Germinal center (tissue), 1 donor: ENCODE measurements at places on chromosomes 2 and 18.

DNA sequence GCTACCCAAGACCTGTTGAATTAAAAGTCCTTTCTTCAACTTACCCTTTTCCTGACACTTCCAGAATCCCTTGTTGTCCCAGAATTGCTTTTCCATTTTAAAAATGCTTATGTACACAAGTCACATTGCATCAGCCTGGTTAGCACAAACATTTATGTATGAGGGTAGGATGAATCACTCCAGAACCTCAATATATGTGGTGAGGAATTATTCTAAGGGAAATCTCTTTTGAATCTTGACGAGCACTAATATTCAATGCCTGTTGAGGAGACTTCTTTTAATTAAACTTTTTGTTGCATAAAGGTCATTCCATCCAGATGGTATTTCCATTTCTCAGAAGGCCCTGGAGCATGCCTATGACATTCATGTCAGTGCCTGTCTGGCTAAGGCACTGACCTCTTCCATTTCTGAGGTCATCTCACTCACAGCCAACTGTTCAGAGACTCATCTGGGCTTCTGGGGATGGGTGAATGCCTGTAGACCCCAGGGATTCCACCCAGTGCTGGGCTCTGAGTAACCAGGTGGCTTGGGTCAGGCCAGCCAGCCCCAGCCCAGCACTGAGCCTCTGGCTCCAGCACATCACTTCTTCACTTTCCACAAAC, 28.2 kb downstream of the ACMSD start:
- no peak for DNase-seq

DNA sequence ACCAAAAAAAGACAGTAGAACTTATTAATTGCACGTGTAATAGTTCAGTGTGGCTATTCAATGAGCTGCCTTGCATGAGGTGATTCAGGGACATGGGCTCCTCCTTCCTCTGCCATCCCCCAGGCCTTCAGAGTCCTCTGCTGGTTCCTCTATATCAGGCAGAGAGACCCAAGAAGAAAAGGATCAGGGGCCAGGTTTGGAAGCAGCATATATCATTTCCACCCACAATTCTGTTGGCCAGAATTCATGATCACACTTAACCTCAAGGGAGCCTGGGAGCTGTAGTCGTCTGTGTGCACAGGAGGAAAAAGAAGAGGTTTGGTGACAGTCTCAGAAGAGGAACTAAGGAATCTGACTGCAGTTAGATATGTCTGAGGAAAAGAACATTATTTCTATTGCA, 114.0 kb upstream of the GLS start:
- DNase-seq: no peak

DNA sequence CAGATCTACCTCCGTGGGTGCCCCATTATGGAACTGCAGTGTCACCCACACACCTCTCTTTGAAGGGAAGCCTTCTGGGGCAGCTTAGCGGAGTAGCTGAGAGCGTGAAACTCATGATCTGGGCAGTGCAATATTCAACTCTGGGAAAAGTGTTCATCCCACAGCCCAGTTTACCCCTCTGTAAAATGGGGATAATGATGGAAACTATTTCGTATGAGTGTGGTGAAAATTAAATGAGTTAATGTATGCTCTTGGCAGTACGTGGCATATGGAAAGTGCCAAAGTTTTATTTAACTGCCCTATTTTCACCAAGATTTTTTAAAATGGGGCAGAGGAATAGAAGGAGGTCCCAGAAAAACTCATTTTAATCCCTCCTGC, 11.5 kb downstream of the EVX2 start:
- DNase-seq: no peak

GRCh38 chr2:112003576-112004252, 51.4 kb upstream of the TMEM87B start:
- DNase-seq: no peak

DNA sequence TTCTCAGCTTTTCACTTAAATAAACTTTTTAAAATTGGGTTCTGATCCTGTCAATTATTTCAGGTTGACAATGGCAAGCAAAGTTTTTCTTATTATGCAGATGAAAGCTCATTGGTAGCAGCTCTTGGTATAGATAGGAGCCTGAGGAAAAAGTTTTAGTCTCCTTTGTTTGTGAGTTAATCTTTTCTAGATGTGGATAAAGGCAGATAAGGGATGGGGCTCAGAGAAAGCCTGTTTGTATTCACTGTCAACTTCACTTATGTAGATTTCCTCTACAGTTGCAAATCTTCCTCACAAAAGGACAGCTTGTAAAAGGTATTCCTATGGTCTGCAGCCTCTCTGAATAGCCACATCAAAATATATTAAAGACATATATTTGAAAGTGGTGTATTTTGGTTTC, 224.5 kb upstream of the SPOPL start:
- DNase-seq: no peak

DNA sequence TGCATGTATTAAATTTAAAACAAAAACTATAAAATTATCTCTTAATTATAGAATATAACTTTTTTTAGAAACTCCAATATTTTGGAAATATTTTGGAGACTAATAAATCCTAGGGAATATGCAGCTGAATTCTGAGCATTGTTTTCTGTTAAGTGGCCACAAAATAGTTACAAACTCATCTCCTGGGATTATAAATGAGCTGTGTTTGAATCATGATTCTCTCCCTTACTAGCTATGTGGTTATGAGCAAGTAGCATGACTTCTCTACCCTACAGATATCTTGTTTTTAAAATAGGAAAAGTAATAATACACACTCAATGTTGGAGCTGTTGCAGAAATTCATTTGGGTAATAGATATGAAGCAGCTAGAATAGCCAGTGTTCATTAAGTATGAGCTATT, 137.9 kb upstream of the ITGA4 start:
- no peak for DNase-seq

GRCh38 chr2:98935777-98936352, at the start of gene CRACDL:
Gene CRACDL (minus strand): TSS chr2:98936225. CDS start chr2:98846800, 89,425 bp downstream.
- no peak for DNase-seq

GRCh38 chr2:180621941-180622918, 358.2 kb upstream of the UBE2E3 start:
- no peak for DNase-seq

DNA sequence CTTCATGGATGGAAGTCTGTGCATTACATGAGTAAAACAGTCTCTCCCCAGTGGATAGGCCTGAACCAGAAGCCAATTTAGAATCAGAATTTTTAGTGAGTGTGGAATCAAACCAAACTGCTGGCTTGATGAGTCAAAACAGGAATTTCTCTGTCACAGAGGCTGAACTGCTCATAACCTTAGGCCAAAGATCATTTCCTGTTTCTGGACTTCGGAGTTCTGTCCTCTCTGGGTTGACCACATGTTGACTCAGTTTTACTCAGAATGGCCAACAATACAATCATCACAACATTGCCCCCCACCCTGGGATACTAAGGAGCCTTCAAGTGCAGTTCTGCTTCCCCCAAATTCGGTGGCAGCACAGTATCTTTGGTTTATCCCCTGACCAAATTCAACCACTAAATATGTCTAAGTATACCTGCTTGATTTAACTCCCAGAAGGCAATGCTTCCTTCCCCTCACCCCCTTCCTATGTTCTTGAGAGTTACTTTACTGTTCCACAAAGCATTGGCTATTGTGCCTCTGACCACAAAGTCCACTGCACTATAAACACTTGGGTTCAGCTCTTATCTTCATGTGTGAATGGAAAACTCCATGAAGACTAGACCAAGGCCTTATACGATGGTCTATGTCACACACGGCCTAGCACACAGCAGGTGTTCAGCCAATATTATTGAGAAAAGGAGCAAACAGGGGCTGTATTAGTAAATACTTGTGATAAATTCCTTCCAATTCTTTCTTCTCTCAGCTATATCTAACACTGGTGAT, 67.8 kb downstream of the NXPH2 start:
- no peak for DNase-seq

- DNase-seq: no peak
These were observed 12.0 kb upstream of the GCC2 start for GRCh38 chr2:108436976-108437375.

GRCh38 chr2:17689010-17689409, 64.6 kb downstream of the SMC6 start:
- DNase-seq: no peak

- peak; percentile 63 for DNase-seq
These were observed 38.6 kb downstream of the SNED1 start for GRCh38 chr2:241036964-241037421.

- DNase-seq: no peak
These were observed 36.6 kb downstream of the ZAP70 start for GRCh38 chr2:97750017-97750416.

DNA sequence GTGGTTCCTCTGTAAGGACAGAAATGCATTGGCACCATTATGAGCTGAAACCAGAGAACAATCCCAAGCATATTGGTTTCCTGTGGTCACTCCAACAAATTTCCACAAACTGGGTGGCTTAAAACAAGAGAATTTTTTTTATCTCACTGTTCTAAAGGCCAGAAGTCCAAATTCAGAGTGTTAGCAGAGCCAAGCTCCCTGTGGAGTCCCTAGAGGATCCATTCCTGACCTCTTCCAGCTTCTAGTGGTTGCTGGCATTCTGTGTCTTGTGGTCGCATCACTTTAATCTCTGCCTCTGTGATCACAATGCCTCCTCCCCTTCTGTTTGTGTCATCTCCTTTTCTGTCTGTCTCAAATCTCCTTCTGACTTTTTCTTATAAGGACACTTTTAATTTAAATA, 380.3 kb downstream of the NYAP2 start:
- DNase-seq: no peak

DNA sequence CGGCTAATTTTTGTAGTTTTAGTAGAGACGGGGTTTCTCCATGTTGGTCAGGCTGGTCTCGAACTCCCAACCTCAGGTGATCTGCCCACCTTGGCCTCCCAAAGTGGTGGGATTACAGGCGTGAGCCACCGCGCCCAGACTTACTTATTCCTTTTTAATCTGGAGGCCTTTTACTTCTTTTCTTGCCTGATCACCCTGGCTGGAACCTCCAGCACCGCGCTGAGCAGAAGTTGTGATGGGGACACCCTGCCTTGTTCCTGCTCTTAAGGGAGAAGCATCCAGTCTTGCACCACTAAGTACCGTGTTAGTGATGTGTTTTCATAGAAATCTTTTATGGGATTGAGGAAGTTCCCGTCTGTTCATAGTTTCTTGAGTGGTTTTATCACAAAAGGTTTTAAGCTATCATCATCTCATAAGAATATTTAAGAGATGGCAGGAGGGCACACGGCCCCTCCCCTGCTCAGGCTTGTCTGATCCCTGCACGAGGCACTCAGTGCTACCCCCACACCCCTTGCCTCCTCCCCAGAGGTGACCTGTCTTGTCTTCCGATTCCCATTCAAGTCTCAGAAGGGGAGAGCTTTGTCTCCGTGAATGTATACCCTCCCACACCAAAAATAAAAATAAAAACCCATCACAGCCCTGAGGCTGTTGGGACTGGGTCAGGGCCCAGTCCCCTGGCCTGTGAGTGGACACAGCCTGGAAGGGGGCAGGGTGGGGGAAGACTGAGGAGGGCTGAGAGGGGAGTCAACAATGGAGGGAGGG, 65.3 kb upstream of the SMAD7 start:
- DNase-seq: no peak

- no peak for DNase-seq
These were observed 155.5 kb downstream of the DSC3 start for GRCh38 chr18:30886998-30887397.

GRCh38 chr18:8842506-8842905, 137.2 kb downstream of the MTCL1 start:
- DNase-seq: no peak

- DNase-seq: no peak
These were observed 102.0 kb downstream of the CPO start for GRCh38 chr2:207041279-207041678.

DNA sequence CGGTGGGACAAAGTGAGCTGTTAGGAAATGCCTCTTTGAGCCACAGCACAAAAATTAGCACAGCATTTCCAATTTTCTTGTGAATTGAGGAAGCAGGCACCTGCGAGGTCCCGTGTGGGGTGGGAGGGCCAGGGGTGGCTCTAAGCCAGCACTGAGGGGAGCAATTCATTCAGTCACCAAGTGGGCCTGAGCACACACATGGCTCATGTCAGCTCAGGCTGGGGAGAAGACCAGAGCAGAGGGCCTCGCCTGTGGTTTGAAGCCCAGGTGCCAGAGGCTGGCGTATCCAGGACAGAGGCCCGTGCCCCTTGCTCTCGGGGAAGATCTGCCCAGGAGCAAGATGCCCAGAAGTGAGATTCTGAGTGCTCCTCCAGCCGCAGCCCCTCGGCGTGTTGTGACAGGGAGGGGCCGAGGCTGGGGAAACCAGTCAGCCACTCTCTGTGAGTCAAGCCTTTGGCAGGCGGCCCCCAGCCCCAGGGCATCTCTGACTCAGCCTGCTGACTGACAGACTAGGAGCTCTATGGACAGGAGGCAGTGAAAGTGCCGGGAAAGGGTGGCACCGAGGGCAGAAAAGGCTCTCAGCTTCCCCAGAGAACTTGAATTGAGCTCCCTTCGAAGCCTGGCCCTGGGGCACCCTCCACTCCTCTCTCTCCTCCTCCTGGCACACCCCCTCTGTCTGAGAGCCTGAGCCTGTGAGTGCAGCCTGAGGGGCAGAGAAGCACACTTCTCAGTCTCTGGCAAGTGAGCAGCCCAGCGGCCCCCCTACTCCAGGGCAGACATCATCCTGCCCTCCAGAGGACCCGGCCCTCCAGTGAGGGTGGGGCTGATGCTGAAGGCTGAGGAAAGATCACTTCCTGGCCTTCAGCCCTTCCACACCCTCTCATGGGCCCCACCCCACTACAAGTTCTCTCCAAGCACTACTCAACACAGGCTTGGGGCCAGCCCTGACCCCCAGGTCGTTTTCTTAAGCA, 32.3 kb downstream of the CYP26B1 start:
- DNase-seq: no peak

- DNase-seq: no peak
These were observed 30.8 kb downstream of the TBC1D8 start for GRCh38 chr2:101120124-101120996.

- DNase-seq: no peak
These were observed 465.1 kb downstream of the LPIN1 start for GRCh38 chr2:12211326-12212175.

DNA sequence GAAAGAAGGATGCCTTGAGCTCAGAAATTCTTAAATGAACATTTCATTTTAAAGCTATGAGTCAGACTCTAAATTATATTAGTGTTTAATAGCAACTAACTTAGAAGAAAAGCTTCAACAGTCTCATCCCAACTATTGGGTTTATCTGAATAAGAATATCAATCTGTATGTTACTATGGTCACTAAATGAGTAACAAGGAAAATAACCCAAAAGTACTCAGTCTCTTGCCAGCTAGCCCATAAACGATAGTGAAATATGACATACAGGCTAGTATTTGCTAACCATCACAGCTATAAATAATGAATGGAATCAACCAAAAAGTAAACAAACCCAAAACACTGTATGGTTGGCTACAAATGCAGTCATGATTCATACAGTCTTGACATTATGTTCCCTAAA, 174.9 kb downstream of the RAB3GAP1 start:
- DNase-seq: no peak
